Ovary (tissue), 10 donors: ENCODE measurements at places on chromosomes 5 and 9.

- H3K4me3 ChIP-seq = no peak overlapping the region
- H3K4me1 ChIP-seq = no peaks in the 10 kb centered on the region
- no peaks in the 10 kb centered on the region for H3K27me3 ChIP-seq
- no peaks in the 10 kb centered on the region for H3K36me3 ChIP-seq
- no peak overlapping the region for H3K27ac ChIP-seq
Measured at GRCh38 chr9:111375817-111376564, 46.0 kb upstream of the OR2K2 start.

GRCh38 chr5:168089201-168089887, 202.1 kb upstream of the WWC1 start:
- H3K36me3 ChIP-seq = no peaks in the 10 kb centered on the region
- DNase-seq = no peak
- no peak overlapping the region for H3K4me3 ChIP-seq
- no peaks in the 10 kb centered on the region for H3K27me3 ChIP-seq

DNA sequence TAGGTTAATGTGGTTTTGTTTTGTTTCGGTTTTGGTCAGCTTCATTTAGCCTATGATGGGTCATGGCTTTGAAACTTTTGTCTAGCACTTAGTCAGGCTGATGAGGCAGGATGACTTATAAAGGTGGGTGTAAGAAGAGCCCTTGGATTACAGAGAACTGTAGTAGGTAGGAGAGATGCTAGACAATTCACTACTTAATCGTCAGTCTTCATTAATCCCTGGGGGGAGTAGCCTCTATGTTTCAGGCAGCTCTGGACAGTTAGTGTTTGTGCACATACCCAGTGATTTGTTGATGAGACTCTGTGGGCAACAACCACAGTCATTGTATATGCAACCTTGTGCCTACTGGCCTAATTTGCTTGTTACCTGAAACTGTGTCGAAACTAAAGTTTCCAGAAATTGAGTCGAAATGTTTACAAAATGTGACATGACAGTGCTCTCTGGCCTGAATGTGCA, 113.3 kb downstream of the MTREX start:
- H3K4me1 ChIP-seq = no peaks in the 10 kb centered on the region
- DNase-seq = no peak
- no peaks in the 10 kb centered on the region for H3K36me3 ChIP-seq
- no peak overlapping the region for H3K4me3 ChIP-seq
- no peak overlapping the region for H3K27ac ChIP-seq

- no peaks in the 10 kb centered on the region for H3K27me3 ChIP-seq
- peaks cover 15% of the 10 kb centered on the region for H3K4me1 ChIP-seq
- DNase-seq = no peak
- H3K4me3 ChIP-seq = no peak overlapping the region
- no peak overlapping the region for H3K27ac ChIP-seq
Measured at GRCh38 chr9:114061830-114062474, 16.1 kb downstream of the AMBP start.

DNA sequence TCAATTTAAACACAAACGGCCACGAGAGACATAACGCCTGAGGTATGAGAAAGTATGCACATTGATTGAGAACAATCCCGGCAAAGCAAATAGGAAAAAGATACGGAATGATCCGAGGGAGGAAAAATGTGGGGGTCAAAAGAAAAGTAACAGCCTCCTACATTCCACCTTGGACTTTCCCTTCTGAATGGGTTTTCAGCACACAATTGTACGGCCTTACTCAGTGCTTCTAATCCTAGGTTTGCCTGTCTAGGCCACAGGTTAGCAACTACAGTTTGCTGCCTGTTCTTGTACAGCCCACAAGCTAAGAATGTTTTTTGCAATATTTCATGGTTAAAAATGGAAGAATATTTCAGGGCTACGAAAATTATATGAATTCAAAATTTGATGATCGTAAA, 46.2 kb upstream of the RNF20 start:
- H3K27ac ChIP-seq = peak overlapping the region; percentile 94
- no peak for DNase-seq
- no peaks in the 10 kb centered on the region for H3K4me1 ChIP-seq
- H3K4me3 ChIP-seq = peak overlapping the region; percentile 72
- no peaks in the 10 kb centered on the region for H3K27me3 ChIP-seq
- H3K36me3 ChIP-seq = no peaks in the 10 kb centered on the region
